ENCODE measurements at places on chromosomes 16 and 17.

- DNase-seq, result no peak
These were observed 386.2 kb downstream of the SNX29 start for GRCh38 chr16:12362482-12363458.

- DNase-seq, result no peak
These were observed 6.4 kb downstream of the IRF8 start for GRCh38 chr16:85905110-85906095.

DNA sequence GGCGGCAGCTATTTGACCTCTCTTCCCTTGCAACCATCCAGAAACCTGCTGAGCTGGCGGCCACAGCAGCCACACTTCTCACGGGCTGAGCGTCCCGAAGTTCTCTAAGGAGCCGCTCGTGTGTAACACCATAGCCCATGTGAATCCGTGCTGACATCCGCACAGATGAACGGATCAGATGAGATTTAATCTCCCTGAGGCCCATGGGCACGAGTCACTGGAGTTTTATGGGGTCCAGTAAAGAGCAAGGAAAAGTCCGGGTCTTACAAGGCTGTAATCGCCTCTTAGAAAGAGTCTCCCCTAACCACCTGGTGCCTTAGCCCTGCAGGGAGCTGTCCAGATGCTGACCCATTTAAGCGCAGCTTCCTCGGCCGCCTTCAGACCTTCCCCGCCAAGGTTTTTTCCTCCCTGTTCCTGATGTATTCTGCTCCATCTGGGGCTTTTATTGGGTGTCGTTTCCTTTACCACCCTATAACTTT, 5.5 kb upstream of the CACNG5 start:
- no peak for DNase-seq

GRCh38 chr16:68350813-68351350, 40.1 kb downstream of the PRMT7 start:
- no peak for DNase-seq

- no peak for DNase-seq
These were observed 3.3 kb downstream of the CARD14 start for GRCh38 chr17:80173126-80173525.

- no peak for DNase-seq
These were observed 16.8 kb upstream of the NKD1 start for GRCh38 chr16:50531359-50531758.

DNA sequence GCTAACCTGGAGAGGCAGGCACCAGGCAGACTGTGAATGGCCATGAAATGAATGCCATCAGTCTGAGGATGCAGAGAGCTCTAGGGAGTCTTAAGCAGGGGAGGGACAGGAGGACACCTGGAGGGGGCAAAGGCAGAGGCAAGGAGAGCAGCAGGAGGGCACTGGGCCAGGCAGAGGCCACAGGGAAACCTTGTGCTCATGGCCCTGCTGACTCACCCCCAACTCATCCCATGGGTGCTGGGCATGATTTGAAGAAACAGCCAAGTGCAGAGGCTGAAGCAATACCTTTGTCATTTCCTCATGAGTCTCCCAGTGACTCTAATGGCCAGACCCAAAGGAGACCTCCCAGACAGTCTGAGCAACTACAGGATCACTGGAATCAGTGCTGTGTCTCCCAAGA, 141.4 kb downstream of the TMEM132E start:
- DNase-seq, result no peak

DNA sequence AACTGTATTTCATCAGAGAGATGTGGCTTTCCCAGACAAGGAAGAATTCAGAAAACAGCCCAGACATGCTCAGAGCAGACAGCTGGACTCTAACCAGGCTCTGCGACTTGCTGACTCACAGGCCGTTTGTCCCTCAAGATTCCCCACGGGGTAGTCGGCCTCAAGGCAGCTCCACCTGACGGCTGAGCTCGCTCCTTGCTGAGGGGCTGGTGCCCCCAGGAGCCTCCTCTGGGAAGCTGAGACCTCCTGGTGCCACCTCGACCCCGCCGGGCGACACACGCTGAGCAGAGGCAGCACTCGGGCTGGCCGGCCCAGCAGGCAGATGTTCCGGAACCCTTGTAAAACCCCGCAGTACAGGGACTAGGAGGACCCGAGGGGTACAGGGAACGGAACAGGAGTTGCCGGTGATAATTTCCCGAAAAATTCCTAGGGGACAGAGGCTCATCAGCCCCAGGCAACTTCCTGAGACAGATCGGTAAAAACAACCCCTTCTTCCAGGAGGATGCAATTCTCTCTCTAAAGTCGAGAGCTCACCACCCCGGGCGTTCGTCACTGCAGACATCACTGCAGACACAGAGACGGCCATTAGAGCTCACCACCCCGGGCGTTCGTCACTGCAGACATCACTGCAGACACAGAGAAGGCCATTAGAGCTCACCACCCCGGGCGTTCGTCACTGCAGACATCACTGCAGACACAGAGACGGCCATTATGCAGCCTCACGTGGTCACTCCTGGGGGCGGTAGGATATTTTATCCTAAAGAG, 19.9 kb downstream of the RPH3AL start:
- no peak for DNase-seq

GRCh38 chr17:73476890-73477350, 165.1 kb upstream of the CDC42EP4 start:
- no peak for DNase-seq

- no peak for DNase-seq
These were observed 113.9 kb upstream of the FOXF1 start for GRCh38 chr16:86396422-86396821.

- no peak for DNase-seq
These were observed 26.8 kb upstream of the SLC5A10 start for GRCh38 chr17:18925187-18925586.

DNA sequence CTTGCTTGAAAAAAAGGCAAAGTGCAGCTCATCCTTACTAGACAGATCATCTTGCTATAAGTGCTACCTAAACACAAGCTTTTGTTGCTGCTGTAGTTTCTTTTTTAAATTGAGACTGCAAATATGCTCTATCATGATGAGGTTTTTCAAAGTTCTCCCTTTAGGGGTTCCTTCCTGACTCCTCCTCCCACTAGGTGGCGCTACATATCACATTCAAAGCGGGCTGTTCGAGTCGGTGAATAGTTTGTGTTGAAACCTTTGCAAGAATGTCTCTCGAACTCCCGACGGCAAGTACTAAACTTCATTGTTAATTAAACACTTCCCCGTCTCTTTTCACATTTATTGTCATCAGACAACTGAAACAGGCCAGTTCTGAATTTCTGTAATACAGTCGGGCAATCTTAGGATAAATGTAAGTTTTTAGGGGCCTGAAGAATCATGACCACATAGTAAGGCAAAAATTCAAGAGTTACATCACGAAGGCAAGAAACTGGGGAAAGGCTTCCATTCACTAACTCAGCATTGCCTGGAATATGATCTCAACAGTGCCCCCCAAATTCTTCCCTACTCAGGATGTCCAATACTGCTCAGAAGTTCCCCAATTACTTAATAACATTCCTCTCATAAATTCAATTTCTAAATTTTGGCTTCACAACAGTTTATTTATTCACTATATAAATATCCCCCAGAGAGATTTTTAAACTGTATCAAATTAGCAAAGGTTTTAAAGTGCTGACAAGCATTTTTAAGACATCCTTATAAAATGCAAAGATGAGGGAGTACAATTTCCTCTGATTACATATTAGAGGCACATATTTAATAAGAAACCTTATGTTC, 6.7 kb downstream of the HS3ST3A1 start:
- DNase-seq, result peak; percentile 50

GRCh38 chr16:51636920-51637769, 486.1 kb upstream of the SALL1 start:
- no peak for DNase-seq

- no peak for DNase-seq
These were observed 33.3 kb downstream of the RANBP10 start for GRCh38 chr16:67773099-67773498.

DNA sequence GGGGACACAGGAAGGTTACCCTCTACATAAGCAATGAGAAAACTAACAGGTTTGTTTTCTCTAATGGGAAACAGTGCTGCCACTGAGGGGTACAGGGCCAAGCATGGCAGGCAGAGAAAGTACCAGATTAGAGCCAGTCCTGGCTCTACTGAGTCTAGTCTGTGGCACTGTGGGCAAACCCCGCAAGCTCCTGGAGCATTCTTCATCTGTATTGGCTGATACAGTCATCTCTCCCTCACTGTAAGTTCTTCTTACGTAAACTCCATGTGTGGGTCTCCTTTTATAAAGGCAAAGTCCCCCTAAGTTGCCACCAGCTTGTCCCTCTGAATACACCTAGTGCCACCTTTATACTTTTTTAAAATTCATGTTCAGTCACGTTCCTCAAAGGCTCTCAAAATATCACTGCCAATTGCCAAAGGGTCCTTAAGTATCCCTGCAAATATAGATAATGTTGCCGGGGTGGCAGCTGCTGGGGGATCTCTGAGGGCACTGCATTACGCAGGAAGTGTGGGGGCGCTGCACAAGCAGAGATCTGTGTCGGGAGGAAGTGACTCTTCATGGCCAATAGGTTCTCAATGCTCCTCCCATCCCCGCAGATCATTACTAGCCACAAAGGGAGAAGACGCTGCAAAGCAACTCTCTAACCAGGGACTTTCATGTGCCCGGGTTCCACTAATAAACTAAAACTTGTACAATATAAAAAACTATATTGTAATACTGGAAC, 18.8 kb downstream of the XPO6 start:
- no peak for DNase-seq

DNA sequence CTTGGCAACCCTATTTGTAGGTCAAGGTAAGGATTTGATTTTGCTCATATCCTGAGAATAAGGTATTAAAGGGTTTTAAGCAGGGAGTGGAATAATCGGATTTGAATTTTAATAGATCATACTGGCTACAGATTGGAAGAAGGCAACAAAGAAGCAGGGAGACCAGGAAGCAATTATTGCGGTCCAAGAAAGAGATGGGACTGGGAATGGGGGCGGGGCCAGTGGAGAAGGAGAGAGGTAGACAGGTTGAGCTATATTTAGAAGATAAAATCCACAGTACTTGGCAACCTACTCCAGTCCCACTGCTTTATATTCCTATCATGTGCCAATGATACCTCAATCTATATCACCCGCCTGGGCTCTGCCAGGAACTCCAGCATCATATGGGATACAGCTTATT, 5.8 kb upstream of the NOL11 start:
- DNase-seq, result no peak

DNA sequence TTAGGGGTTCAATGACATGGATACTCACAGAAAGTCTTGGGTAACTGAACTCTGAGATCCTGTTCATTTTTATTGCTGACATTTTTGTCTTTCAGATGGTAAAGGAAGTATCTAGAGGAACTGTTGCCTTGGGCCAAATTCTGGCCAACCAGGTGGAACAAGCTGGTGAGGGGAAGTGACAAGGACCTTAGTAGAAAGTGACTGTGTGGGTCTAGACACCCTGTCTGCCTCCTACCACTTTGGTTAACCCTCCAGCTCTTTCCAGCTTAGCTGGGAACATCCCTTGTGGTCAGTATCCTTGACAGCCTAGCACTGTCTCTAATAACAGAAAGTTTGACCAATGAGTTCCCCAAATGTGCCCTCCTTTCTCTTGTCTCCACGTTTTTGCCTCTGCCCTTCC, 28.8 kb upstream of the PRKCB start:
- peak; percentile 90 for DNase-seq

- no peak for DNase-seq
These were observed 111.5 kb downstream of the ZFHX3 start for GRCh38 chr16:72936408-72936807.

- no peak for DNase-seq
These were observed 545.5 kb downstream of the TMEM114 start for GRCh38 chr16:8044796-8045195.

DNA sequence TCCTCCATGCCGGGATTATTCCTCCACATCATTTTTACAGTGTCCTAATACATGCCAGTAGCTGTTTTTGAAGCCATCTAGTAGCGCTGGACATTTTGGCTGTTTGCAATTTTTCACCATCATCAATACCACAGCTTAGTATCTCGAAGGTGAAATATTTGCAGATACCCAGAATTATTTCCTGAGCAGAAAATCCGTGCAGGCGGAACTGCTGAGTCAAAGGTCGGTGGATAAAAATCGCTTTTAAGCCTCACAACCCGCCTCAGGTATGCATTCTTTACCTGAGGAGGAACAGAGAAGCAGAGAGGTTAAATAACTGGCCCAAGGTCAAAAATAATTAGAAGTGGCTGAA, 584 bp upstream of the TNRC6A start:
- DNase-seq, result no peak

- DNase-seq, result no peak
These were observed 10.8 kb upstream of the APOH start for GRCh38 chr17:66240013-66240412.

GRCh38 chr17:49249292-49249794, 18.8 kb upstream of the PHOSPHO1 start:
- no peak for DNase-seq

DNA sequence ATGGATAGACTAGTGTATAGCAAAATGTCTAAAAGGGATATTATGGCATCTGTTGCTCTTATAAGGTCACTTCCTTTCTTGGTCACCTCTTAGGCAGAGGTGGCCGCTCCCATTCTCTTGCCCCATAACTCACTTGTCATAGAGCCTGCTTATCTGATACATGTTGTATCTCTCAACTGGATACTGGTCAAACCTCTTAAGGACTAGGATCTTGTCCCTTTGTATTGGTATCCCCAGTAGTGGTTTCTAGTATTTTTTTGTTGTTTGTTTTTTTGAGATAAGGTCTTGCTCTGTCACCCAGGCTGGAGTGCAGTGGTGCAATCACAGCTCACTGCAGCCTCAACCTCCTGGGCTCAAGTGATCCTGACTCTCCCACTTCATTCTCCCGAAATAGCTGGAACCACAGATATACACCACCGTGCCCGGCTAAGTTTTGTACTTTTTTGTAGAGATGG, 27.0 kb downstream of the ZSWIM7 start:
- no peak for DNase-seq

- peak; percentile 78 for DNase-seq
These were observed 17.9 kb downstream of the SNX29 start for GRCh38 chr16:11994143-11995119.

DNA sequence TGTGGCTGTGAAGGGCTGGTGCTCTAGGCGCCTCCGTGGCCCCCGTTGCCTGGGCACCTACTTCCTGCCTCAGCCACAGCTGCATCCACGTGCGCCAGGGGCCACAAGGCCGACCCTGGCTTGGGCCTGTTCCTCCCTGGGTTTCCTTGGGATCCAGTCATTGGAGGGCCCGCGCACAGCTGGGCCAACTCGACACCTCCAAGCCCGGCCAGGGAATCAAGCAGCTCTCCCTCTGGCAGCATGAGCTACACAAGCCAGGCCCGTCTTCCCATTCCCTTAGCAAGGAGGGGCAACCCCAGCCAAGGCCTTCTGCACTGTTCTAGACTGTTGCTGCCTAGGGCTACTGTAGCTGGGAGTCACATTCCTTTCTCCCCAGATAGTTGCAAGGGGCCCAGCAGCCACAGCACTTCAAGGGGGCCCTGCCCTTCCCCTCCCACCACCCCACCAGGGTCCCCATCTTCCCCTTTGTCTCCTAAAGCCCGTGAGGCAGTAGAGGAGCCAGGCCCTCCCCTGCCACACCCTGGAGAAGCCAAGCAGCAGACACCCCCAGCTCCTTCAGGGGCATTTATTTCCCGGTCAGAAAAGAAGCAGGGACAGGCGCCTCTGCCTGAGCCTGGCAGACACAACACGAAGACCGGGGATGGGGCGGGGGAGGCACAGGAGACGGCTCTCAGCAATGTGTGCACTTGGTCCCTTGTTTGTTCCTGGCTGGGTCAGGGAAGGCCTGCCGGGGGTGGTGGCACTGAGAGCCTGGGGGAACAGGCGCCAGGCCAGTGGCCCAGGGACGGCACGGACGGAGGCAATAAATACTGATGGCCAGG, 3.8 kb downstream of the ARHGDIA start:
- no peak for DNase-seq

GRCh38 chr17:82863941-82864712, 24.3 kb upstream of the ZNF750 start:
- DNase-seq, result no peak
